Activated CD4-positive, alpha-beta T cell treated with anti-CD3 and anti-CD28 coated beads, Interleukin-2, amount 50 U/mL, for 24 hours (primary cell): ENCODE measurements at places on chromosomes 6 and 20.

DNA sequence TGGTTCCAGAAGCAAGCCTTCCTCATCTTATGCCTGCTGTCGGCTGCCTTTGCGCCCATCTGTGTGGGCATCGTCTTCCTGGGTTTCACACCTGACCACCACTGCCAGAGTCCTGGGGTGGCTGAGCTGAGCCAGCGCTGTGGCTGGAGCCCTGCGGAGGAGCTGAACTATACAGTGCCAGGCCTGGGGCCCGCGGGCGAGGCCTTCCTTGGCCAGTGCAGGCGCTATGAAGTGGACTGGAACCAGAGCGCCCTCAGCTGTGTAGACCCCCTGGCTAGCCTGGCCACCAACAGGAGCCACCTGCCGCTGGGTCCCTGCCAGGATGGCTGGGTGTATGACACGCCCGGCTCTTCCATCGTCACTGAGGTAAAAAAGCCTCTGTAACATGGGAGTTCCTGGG is 366 bp downstream of the SLC22A1 start:
- no peak for DNase-seq

- DNase-seq = no peak
These were observed 150.8 kb upstream of the TAB2 start for GRCh38 chr6:149166747-149167146.

GRCh38 chr20:46823271-46823751 is 71.3 kb upstream of the EYA2 start:
- no peak for DNase-seq

- DNase-seq = no peak
These were observed 31.4 kb downstream of the RAMACL start for GRCh38 chr6:166555086-166555485.

GRCh38 chr6:31626952-31627351 is 6.4 kb downstream of the PRRC2A start:
- no peak for DNase-seq
